CD8-positive, alpha-beta T cell (primary cell): ENCODE measurements at places on chromosomes 1 and 21. TPM values are rescaled to one million over a fixed set of nuclear protein-coding genes. Genes with fewer than 3 reads are reported as not detected.

GRCh38 chr1:229086686-229087085 lies 184.2 kb upstream of the RAB4A start:
- no peak for DNase-seq

DNA sequence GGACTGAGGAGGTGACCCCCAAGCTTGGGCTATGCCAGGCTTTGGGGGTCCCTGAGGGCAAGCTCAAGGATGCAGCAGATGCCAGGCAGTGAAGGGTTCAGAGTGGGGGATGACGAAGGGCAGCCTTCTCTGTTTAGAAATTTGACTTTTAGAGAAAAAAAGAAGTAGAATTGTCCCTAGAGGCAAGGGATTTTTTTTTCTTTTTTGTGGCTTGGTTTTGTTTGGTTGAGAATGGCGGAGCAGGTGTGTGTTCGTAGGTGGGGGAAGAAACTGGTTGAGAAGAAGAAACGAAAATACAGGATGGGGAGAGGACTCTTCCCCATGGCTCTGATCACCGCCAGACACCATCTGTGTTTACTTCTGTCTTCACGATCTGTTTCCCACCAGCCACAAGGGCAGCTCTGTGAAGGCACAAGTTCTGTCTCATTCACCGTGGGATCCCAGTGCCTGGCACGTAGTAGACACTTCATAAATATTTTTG lies 8.2 kb downstream of the PLA2G5 start:
- no peak for DNase-seq

- DNase-seq, result peak; percentile 69
These were observed 894 bp downstream of the EPB41 start for GRCh38 chr1:28915031-28915895.

GRCh38 chr21:34986561-34987500 lies 62.3 kb downstream of the RUNX1 start:
- DNase-seq, result peak; percentile 78

GRCh38 chr1:183161391-183161790 lies 24.7 kb upstream of the LAMC2 start:
- DNase-seq, result no peak

- DNase-seq, result no peak
These were observed 520 bp upstream of the MR1 start for GRCh38 chr1:181033128-181033798.

DNA sequence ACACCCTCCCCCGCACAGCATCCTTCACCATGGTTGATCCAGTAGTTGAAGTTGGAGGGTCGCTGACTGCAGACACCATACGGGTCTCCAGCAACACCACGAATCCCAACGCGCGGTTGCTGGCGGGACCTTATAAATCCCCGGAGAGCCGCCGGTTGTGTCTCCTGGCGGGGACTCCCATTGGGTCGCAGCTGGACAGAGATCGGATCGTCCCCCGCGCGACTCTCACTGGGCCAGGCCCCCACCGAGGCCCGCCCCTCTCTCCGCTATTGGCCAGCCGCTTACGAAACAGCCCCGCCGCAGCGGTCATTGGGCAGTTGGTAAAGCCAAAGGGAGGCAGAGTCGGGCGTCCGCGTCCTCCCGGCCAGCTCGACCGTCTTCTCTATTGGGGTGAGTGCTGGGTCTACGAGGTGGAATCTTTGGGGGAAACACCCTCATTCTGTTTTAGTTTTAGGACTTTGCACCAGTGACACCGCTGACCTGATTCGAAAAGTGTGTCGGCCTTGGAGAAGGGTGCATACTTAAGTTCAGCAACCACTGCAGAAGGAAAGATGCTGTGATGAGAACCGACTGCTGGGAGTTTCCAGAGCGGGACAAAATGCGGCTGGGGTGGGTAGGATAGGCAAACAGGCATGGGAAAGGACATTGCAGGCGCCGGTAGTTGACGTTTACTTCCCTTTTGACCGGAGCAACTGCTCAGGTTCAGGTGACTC lies 27.4 kb downstream of the RABIF start:
- no peak for DNase-seq

DNA sequence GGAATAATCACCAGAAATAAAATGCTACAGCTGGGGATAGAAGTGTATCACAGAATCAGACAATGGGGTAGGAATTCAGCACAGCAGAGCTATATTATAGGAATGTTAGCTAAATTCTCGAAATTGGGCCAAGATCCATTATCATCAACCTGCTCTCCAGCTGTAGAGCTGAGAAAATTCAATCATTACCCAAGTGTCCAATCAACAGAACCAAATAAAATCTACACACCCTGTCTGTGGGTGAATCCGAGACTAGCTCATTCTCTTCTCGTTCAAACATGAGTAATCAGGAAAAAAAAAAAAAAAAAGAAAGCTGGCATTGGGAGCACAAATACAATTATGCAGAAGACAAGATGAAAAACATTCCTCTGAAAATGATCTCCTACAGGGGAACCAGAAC lies 119.2 kb downstream of the CDC7 start:
- DNase-seq, result no peak

- DNase-seq, result no peak
These were observed 275.2 kb upstream of the C1orf105 start for GRCh38 chr1:172145231-172145651.

- DNase-seq, result no peak
These were observed 13.9 kb upstream of the ALPL start for GRCh38 chr1:21495225-21495820.

DUSP12 gene
- total RNA-seq, result 27.9 TPM

DNA sequence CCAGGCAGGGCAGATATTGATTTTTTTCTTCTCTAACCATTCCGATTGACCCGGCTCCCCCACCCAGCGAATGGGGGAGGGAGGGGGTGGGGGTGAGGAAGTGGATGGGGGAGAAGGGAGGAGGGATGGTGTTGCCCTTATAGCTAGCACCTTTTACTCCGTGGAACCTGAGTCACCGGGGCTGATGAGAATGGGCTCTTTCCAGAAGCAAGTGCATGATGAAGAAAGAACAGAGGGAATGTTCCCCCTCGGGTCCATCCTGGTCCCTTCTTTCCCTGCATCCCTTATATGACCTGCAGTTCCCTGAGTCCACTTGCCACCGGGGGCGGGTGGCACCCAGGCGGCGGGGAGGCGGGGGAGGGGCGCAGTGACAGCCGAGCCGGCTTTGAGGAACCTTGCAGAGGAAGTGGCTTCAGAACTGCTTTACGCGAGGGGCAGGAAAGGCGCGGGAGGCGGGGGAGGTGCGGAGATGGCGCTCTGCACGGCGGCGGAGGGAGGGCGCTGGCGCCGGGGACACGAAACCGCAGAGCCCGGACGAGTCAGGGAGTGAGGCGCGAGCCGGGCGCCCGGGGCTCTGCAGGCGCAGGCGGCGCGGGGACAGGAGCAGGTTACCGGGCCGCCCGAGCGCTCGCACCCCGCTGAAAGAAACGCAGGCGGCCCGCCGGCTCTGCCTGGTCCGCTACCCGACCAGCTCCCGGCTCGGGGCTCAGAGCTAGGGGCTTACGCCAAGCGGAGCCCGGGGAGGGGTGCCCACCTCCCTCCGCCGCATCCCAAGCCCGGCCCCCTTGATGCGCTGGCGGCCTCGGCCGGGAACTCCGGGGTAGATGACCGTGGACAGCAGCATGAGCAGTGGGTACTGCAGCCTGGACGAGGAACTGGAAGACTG lies 49.7 kb downstream of the RASSF5 start:
- peak; percentile 72 for DNase-seq
